ENCODE measurements at places on chromosomes 2 and 18.

GRCh38 chr2:110747522-110748488 is 15.4 kb downstream of the ACOXL start:
- DNase-seq = no peak

DNA sequence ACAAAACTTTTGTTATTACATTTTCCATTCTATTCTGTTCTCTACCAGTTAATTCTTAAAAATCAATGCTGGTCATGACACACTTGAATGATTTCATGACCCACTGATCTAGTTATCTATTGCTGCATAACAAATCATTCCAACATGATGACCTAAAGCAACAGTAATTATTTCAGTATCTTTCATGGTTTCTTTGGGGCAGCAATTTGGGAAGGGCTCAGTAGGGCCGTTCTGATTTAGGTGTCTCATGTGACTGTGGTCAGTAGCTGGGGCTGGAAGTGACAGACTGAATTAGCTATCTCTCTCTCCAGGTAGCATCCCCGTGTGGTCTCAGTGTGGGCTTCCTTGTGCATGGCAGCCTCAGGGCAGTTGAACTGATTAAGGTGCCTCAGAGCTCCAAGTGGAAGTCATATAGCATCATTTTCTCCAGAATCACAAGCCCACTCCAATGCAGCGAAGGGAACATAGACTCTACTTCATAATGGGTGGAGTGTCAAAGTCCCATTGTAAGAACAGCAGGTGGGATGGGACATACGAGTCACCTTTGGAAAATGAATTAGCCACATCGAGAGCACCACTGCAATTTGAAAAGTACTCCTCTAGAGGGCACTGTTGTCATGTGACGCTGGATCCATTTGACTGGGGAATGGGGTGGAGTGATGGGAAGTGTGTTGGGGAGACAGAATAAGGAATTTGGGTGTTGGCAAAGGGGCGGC is 39.1 kb upstream of the FAM136A start:
- no peak for DNase-seq

DNA sequence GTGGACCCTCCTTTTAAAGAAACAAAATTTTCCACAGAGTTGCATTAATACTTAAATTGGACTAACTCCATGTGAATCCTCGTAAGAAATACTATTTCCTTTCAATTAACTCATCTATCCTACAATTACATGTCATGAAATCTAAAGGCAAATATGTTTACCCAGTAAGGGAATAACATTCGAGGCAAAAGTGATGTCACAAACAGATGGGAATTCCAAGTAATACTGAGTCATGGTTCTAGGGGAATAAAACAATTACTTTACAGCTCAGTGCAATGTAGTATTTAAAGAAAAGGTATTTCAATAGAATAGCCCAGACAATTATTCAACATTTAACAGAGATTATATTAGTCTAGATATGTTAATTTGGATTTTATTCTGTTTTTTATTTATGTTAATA is 205.8 kb downstream of the ZNF385B start:
- DNase-seq = no peak

DNA sequence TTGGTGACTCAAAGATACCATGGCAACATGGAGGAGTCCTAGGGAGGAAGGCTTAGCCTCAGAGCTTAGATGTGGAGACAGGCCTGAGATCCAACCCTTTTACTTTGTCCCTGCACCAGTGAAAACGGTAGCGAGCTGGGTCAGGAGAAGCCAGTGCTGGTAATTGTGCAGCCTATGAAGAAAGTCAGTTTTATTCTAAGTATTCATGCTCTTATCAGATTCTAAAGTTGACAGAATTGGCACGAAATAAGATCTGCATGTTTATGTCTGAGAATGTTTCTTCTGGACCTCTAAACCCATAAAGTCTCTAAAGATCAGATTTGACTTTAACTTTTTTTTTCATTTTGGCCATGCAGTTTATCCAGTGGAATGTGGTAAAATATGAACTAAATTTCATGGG is 93.8 kb downstream of the SCG2 start:
- DNase-seq = no peak

DNA sequence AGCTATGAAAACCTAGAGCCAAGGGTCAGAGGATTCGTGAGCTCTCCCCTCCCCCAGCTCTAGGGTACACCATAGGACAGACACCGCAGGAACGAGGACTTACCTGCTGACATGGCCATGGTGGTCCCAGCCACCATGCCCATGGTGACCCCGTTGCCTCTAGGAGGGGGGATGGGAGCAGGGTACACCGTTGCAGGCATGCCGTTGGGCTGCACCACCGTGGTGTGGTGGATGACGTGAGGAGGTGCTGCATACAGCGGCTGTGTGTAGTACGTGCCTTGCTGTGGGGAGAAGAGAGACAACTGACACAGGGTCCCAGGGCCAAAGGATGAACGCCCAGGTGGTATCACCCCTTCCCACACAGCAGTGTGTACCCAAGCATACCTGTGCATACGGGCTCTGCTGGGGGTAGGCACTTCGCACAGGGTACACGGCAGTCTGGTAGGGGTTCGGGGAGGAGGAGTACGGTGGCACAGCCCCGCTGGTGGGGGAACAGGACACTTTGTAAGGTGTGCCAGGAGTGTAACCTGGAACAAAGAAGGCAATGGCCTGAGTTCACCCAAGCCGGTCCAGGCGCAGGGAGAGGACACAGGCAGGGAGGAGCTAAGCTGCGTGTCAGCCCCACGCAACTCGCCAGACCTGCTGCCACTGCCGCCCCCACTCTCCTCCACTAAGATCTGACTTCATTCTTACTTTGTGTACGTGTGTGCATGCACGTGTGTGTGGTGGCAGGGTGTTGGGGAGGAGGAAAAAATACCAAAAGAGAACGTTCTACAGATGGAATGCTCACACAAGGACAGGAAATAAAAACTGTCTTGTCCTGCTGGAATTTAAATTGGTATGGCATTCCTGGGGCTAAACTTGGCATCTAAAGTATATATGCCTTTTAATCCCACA is 37.8 kb downstream of the FAM168B start:
- DNase-seq = no peak

DNA sequence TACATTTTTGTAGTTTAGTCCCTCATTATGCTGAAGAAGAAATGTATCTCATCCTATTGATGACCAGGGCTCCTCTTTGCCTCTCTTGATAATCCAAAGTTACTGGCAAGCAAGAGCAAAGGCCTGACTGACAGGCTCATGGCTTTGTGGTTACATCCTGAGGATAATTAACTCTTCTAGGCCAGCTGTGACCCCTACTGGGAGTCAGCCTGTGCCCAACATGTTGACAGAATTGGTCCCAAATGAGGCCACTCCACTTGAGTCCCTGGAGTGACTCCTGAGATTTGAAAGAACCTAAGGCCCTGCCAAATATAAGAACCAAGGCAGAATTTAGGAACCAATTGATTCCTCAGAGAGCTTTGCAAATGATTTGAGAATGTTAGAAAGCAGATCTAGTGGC is 973.8 kb upstream of the CELF4 start:
- no peak for DNase-seq

GRCh38 chr2:210873631-210874030 is 317.2 kb downstream of the CPS1 start:
- no peak for DNase-seq

DNA sequence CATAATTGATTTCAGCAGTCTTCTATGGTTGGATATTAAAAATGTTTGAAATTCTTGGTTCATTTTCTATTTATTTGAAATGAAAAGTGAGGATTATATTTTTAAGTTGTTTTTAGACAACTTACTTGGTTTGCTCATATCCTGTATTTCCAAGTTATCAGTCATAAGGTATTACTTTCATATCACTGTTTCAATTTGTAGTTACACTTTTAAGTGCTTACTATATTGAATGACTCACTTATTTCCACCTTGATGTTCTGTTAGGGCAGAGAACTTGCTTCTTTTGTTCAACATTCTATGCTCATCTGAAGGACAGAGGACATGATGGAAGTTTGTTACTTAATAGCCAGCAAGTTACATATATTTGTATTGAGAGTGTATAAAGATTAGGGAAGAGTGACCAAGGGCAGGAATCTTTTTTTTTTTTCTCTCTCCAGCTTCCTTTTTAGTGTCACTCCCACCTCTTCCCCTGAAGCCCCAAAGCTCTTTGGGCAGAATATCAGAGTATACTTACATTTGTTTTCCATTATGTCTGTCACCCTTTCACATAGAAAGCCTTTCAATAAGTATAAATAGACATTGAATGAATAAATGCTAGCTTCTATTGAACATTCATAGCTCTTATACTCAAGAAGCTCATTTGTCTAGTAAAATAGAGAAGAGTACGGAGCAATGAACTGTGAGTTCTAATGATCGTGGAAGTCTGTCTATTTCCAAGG is 28.1 kb downstream of the PIK3C3 start:
- DNase-seq = no peak

GRCh38 chr18:74331404-74331803 is 15.8 kb downstream of the C18orf63 start:
- DNase-seq = no peak

- DNase-seq = no peak
These were observed 37.7 kb downstream of the LHCGR start for GRCh38 chr2:48717846-48718245.

GRCh38 chr2:128490321-128490720 is 171.7 kb upstream of the HS6ST1 start:
- no peak for DNase-seq

DNA sequence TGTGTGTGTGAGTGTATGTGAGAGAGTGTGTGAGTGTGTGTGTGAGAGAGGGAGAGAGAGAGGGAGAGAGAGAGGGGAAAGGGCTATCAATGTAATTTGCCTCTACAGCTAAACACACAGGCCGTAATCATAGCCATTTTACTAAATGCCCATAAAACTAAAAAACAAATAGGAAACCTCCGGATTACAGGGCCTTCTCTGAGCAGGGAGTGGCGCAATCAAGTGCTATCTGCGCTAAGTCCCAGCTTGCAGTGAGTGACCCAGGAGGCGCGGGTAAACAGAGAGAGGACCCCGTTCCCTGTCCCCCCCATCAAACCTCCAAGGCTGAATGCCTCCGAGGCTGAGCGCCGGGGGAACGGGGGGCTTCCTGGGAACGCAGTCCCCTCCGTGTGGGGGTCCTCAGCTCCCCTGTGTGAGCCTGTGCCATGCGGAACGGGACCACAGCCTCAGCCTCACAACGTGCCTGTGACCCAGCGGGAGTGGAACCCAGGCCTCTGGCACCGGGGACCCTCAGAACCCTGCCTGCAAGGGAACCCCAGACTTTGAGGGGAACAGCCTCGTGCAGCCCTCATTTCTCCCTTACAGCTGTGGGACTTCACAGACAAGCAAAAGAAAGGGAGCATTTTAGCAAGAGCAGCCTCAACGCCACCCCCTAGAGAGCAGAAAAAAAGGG is 54.7 kb upstream of the ID2 start:
- DNase-seq = no peak

- DNase-seq = no peak
These were observed 6.7 kb upstream of the GPR55 start for GRCh38 chr2:230931556-230932231.

- DNase-seq = no peak
These were observed 166.1 kb upstream of the ZNF521 start for GRCh38 chr18:25517881-25518715.

GRCh38 chr2:71457923-71458322 is 4.6 kb downstream of the DYSF start:
- no peak for DNase-seq

GRCh38 chr2:37674946-37675345 is 3.5 kb upstream of the CDC42EP3 start:
- no peak for DNase-seq

DNA sequence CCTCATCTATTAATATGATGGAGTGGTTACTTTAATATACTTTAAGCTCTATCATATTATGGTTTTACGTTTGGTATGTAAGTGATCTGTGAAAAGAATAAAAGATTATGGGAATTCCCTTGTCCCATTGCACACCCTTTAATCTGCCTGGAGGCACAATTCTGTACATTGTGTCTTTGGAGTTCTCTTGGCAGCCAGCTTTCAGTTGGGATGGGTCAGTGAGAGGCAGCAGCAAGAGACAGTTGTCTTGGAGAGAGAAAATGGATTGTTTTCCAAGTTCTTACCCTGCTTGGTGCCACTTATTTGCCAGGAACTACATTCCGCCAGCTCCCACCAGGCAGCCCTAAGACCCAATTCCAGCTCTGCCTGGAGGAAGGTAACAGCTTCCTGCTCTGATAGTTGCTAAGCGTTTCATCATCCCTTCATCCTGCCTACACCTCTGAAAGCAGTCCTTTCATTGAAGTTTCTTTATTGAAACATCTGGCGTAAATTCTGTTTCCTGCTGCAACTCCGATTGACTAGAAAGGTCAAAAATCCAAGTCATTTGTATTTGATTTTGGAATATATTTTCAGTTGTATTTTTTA is 365.2 kb downstream of the AKAIN1 start:
- no peak for DNase-seq

DNA sequence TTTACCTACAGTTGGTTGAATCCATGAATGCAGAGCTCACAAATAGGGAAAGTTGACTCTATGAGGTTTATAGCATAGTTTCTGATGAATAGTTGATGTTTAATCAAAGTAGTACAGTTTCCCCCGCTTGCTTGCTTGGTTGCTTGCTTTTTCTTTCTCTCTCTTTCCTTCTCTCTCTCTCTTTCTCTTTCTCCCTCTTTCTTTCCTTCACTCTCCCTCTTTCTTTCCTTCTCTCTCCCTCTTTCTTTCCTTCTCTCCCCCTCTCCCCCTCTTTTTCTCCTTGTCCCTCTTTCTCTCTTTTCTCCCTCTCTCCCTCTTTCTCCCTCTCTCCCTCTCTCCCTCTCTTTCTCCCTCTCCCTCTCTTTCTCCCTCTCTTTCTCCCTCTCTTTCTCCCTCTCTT is 999.9 kb upstream of the CELF4 start:
- DNase-seq = no peak

- DNase-seq = no peak
These were observed 907.2 kb upstream of the CDH2 start for GRCh38 chr18:29084120-29084519.

DNA sequence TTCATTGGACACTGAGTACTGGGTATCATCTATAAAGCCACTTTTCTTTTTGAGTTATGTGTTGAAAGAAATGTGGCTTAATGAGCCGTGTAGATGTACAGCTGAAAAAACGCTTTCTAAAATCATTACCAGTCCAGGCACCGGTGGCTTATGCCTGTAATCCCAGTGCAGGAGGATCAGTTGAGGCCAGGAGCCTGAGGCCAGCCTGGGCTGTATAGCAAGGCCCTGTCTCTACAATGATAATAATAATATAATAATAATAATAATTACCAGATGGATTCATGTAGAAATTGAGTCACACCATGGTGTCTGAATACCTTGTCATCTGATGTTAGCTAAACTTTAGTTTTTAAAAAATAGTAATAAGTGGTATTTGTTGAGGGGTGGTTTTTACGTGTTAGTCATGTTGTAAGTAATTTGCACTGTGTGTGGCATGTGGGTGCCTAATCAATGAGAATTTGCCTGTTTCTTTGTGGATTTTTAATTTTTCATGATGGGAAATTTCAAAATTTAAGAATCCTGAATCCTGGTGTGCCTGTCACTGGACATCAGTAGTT is 30.1 kb downstream of the NCK2 start:
- no peak for DNase-seq

- no peak for DNase-seq
These were observed 4.1 kb upstream of the RBM45 start for GRCh38 chr2:178108176-178108575.

- DNase-seq = no peak
These were observed 450.1 kb downstream of the LPIN1 start for GRCh38 chr2:12196495-12196894.

GRCh38 chr2:108825254-108825653 is 38.7 kb downstream of the CCDC138 start:
- DNase-seq = no peak

GRCh38 chr2:121735518-121736074 is 1.1 kb downstream of the NIFK start:
- DNase-seq = no peak

Measured in stimulated activated CD8-positive, alpha-beta memory T cell treated with anti-CD3 and anti-CD28 coated beads, Interleukin-12 subunit alpha, Interleukin-12 subunit beta, amount 100 ng/mL, for 4 hours (primary cell).